Epithelial cell of esophagus (primary cell): ENCODE measurements at places on chromosomes 6 and 20.

DNA sequence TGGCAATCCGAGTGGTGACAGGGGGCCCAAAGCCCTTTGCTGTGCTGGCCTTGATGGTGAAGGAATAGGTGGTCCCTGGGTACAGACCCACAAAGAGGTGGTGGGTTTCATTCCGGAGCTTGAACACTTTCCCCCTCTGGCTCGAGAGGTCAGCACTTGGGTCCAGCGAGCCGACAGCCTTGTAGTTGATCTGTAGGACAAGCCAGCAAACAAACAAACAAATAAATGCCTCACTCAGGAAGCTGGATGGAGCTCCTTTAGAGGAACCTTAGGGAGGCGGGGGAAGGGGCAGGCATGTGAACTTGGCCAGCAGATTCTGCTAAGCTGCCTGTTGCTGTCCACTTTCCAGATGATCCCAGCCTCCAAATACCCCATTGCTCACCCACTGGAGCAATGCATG lies 733.9 kb upstream of the CHD6 start:
- no peak for DNase-seq

GRCh38 chr20:3751675-3752385 lies 15.7 kb downstream of the ADISSP start:
- peak; percentile 63 for DNase-seq

DNA sequence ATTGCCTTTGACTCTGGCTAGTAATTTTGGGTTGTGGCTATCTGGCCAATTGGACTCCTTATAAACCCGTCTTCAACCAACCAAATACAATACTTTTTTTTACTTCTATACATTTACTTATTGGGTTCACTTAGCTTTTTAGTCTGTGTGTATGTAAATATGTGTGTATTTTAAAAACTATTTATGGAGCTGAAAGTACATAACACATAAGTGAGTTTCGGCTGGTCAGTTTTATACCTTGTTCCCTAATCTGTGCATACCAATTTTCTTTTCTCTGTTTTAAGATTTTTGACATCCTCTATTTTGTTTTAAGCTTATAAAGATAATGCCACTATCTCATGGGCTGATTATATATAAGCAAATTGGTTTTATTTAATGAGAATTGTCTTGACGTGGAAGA lies 129.5 kb downstream of the LRRC1 start:
- DNase-seq = no peak

- DNase-seq = no peak
Measured at GRCh38 chr6:27957516-27957915, 475 bp downstream of the OR2B6 start.

DNA sequence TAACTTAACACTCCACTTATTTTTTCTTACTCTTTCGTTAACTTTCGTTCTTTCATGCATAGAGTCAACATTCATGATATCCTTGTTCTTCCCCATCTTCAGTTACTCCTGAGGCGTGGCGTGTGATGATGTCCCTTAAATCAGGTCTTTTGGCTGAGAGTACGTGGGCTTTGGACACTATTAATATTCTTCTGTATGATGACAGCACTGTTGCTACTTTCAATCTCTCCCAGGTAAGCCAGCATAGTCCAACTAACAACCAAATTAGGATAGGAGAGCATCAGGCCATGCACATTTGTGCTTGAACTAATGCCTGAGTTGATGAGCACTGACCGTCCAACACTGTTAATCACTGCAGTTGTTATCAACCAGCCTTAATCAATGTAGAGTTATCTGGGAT lies 119.6 kb downstream of the TMEM242 start:
- no peak for DNase-seq

GRCh38 chr6:158416883-158417759 lies 104.9 kb downstream of the TULP4 start:
- DNase-seq = peak; percentile 51

GRCh38 chr6:70312165-70312745 lies 9.4 kb upstream of the COL9A1 start:
- peak; percentile 92 for DNase-seq

DNA sequence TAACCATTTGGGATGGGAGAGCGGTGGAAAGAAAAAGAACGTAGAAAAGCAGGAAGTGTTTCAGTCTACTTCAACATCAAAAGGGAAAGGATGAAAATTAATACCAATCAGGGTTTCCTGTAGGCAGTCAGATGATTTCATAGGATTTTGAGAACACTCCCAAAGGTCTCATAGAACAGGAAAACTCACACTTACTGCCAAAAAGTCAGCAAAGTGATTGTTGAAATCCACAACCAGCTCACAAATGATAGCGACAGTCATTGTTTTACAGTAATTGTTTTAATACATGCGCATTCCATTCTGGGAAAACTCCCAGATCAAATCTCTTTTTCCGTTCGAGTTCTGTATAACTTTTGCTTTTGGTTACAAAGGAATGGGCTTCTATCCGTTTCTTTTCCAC lies 5.3 kb upstream of the CNKSR3 start:
- DNase-seq = no peak

DNA sequence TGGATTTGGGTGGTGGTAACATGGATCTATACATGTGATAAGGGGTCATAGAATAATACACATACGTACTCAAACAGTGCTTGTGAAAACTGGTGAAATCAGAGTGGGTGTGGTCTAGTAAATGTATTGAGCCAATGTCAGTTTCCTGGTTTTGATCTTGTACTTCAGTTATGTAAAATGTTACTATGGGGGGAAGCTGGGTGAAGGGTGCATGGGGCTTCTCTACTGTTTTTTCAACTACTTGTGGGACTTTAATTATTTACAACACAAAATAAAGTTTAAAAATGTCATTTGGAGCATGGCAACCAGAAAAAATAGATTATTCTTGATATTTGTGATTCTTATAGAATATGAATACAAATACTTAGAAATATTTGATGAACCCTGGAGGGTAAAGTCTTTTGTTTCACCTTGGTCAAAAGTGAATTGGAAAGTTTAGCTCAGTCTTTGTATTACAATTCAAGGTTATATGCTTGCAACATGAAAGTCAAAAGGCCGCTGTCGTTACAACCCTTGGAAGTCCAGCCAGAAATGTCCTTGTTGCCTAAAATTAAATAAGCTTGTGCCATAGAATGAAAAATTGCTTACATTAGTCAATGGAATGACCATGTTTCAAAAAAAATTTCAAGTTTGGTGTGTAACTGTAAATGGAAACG lies 74.1 kb downstream of the TXNDC5 start:
- no peak for DNase-seq

GRCh38 chr6:51929934-51930574 lies 157.4 kb downstream of the PKHD1 start:
- no peak for DNase-seq

- no peak for DNase-seq
Measured at GRCh38 chr6:1562171-1562955, 47.4 kb upstream of the FOXC1 start.

- DNase-seq = peak; percentile 63
Measured at GRCh38 chr20:6492271-6493055, 275.0 kb upstream of the BMP2 start.

DNA sequence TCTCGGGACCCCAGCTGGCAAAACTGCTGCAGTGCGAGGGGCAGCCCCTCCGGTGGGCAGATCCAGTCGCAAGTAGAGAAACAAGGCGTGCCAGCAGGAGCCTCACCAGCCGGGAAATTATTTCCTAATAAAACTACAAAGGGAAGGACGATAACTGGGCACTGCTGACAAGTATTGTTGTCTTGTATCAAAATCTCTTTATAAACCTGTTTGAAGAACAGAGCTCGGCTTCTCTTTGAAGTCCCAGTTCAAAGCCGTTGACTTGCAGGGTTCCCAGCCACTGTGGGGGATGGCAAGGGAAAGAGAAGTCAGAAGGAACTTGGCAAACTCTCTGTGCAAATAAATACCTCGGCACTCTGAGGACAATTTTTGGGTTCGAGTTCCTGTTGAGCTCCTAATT lies 504.5 kb downstream of the CD83 start:
- no peak for DNase-seq
